ENCODE measurements at places on chromosomes 7 and 10.

DNA sequence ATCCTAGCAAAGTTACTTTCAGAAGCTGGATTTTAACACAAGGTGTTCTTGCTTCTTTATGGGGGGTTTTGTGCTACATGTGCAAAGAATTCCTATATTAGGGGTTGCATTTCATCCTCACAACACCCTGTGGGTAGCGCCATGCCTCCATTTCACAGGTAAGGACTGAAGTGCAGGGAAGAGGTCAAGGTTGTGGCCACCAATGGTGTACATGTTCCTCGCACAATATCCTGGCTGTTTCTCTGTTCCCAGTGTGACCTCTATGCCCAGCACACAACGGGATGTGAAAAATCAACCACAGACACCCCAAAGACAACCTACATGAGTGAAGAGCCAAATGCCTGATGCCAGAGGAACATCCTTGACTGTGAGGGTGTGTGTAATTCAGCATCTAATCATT is 80.8 kb downstream of the CHST15 start:
- no peak for DNase-seq

- peak; percentile 70 for DNase-seq
Observed at GRCh38 chr7:94183289-94183749, 179.2 kb upstream of the BET1 start.

DNA sequence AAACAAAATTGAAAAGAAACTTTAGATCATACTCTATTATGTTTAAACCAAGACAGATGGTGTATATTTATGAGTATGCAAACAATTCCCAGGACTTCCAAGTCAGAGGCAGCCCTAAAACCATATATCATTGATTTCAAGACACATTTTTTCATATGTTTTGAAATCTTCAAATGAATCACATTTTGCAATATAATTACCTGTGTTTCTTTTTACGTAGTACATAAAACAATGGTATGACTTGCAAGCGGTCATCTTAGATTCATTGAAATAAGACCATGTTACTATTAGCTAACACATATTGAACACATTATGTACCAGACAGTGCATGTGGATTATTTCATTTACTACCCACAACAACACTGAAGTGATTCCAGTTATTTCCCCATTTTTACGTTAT is 14.9 kb downstream of the SMURF1 start:
- no peak for DNase-seq

DNA sequence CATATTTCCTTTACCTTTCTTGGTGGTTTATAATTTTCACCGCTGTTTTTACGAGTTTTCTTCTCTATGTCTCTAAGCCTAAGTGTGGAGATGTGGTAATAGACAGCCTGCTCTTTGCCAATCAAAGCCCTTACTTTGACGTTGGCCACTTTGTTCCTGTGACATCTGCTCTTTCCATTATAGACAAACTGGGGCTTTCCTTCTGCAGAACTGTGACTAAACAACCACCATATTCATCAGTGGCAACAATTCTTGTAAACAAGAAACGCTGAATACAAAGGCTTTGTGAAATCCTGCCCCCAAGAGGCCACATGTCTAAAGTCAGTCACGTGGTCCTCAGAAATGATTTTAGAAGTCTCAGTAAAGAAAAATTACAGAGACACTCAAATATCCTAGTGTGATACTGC is 59.6 kb upstream of the CAPZA2 start:
- no peak for DNase-seq

DNA sequence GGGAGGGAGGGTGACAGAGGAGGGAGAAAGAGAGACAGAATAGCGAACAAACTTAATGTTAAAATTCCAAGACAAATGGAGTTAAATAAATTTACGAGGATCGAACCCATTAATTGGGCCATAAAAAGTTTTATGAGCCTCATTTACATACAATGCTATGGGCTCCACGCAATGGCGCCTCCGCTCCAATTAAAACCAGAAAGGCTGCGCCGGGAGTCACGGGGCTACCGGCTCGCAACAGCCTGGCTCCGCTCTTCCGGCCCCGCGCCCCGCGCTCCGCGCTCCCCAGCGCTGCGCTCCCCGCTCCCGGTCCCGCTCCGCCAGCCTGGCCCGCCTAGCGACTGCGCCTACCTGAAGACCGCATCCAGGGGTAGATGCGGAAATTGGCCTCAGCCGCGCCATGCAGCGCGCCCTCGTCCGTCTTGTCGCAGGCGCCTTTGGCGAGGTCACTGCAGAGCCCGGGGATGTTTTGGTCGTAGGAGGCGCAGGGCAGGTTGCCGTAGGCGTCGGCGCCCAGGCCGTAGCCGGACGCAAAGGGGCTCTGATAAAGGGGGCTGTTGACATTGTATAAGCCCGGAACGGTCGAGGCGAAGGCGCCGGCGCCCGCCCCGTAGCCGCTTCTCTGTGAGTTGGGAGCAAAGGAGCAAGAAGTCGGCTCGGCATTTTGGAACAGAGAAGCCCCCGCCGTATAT is 513 bp downstream of the HOXA7 start:
- DNase-seq, result no peak

GRCh38 chr7:99016196-99016595 is 127.7 kb downstream of the SMURF1 start:
- no peak for DNase-seq

DNA sequence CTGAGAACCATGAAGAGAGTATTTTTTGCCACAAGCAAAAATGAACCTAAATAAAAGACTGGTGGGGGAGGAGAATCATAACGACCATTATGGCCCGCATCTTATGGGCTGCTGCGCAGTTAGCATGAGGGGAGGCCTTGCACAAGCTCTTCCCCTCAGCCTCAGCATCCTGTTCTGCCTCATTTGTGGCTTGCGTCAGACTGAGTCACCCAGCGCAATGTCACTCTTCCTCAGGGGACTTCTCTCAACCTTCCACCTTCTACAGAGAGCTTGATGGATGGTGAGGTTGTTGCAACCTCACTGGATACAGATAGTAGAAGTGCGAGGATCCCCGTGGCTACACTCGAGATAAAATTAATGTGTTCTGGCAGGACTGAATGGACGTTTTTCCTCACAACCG is 16.8 kb upstream of the GPR15LG start:
- no peak for DNase-seq

- DNase-seq, result no peak
Observed at GRCh38 chr10:114754445-114755320, 66.9 kb upstream of the FHIP2A start.

DNA sequence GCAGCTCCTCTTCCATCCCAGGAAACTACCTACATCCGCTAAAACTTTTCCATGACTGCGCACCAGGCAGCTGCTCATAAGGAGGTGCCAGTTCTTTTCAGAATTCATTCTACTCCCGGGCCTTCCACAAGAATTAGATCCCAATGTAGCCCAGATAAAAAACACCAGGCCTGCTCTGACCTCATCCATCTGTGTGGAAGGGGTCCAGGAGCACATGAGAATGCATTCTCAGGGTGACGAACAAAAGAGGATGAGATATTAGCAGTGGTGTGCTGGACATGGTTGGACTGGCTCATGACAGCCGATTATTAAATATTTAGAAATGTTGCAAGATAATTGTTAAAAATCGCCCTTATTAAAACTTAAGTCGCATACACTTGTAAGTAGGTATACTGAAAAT is 43.2 kb upstream of the STEAP1B start:
- DNase-seq, result no peak

DNA sequence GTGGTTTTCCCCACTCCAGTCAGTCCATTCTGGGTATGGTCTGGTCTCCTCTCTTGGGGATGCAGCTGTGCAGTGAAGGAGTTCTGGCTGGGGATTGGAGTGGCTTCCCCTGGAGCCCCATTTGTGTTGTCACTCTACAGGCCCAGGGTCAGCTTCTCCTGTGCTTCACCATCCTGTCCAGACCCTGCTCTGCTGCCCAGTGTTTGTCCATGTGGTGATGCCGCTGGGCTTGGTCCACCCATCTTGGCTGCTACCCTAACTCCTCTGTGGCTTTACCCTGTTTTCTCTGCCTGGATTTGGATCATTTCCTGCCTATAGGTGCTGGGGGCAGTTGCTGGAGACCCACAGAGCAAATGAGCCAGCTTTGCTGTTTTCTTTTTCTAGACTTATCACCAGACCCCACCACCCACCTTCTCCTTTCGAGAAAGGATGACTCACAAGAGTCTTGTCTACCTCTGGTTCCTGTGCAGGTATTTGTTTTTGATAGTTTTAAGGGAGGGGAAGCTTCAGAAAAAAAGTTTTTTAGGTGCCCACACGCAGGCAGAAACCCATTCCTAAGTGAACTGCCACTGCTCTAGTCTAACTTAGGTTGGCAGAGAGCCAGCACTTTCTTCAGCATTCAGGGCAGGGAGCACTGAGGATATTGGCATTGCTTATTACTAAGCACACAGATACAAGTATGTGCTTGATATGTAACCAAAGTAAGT is 8.5 kb downstream of the ZDHHC16 start:
- DNase-seq, result no peak

DNA sequence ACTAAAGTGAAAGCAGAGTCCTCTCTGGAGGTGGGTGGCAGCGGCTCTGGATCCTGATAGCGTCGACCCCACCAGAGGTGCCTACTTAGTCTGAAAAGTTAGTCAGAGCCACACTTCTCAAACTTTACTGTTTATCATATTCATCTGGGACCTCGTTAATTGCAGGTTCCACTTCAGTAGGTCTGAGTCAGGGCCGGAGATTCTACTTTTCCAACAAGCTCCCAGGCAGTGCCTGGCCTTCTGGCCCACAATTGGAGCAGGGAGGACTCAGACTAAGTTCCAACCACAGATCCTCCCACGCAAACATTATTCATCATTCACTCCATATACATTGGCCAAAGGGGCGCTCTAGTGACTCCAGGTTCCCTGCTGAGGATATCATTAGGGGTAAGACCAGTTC is 78.1 kb downstream of the VSTM4 start:
- DNase-seq, result no peak

GRCh38 chr7:137343281-137343841 is at the start of gene PTN:
Gene PTN (minus strand): TSS chr7:137343733. CDS start chr7:137254973, 88,760 bp downstream.
- DNase-seq, result no peak

DNA sequence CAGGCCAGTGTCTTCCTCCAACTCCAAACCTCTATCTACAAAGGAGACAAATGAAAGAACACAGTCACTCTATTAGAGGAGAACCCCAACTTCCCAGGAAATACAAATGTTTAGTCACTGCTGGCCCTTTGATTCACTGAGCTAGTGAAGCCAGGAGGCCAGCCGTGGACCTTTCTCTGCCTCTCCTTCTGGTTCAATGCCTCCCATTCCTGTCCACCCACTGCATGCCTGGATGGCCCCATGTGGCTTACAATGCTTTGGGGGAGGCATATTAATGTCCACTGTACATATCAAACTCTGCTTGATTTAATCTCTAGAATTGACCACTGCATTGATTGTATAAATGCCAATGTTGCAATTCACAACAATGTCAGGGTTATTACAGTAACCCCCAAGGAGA is 687.3 kb downstream of the KCNMA1 start:
- no peak for DNase-seq

DNA sequence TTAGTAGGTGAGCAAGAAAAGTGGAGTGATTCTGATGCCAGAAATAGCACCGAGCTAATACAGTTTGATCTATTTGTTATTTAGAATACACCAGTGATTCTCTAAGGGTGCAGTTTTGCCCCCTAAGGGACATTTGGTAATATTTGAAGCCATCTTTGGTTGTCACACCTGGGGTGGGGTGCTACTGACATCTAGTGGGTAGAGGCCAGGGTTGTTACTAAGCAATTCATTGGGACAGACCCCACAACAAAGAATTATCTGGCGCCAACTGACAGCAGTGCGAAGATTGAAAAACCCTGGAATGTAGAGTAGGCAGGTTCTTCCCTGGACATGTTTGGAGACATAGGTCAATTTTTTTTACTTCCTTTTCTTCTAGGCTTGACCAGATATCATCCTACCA is 14.6 kb downstream of the PALS2 start:
- no peak for DNase-seq

GRCh38 chr10:101122270-101123084 is 8.6 kb upstream of the TLX1 start:
- DNase-seq, result no peak

- DNase-seq, result no peak
Observed at GRCh38 chr7:31333291-31333690, 7.2 kb downstream of the NEUROD6 start.

GRCh38 chr10:113959383-113959760 is 84.3 kb upstream of the ADRB1 start:
- no peak for DNase-seq

- no peak for DNase-seq
Observed at GRCh38 chr7:72307566-72307965, 104.6 kb downstream of the CALN1 start.

DNA sequence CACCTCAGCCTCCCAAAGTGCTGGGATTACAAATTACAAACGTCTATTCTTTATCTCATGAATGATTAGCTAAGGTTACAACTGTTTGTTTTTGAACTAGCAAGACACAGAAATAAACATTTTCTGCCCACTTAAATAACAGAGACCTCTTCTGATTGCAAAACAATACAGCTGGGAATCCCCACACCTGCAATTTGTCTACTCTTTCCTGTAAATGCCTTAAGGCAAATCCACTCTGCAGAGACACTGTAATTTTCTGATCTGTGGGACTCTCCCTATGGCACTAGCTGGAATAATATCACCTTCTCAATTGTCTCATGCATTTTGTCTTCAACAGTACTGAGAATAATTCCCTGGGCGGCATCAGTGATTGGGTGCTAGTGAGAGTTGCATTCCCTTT is 149.3 kb upstream of the FAM3C start:
- DNase-seq, result no peak

GRCh38 chr10:132657127-132657706 is 119.6 kb downstream of the INPP5A start:
- no peak for DNase-seq

GRCh38 chr7:6516387-6516983 is 34.8 kb downstream of the GRID2IP start:
- peak; percentile 82 for DNase-seq

- no peak for DNase-seq
Observed at GRCh38 chr10:77180794-77181193, 456.8 kb downstream of the KCNMA1 start.

DNA sequence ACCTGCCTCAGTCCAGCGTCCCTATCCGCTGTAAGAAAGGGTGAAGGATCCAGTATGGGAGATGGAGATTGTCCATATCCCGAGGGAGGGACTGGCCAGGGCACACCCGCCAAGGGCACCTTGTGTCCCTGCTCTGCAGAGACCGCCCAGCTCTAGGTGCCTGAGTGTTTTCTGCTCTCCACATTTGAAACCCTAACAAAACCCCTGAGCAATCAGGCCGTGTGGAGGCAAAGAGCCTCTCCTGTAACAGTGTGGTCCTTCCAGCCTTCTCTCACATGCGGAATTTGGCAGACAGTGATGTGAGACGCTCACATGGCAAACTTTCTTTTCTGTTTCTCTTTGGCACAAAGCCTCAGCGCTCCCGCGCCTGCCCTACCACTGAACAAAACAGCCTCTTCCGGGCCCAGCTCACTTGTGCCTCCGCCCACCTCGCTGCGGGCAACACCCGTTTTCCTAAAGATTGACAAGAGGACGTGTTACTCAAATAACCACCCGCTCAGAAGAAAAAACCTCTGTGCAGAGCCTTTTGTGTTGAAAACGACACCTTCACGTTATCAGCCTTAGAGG is 514.8 kb downstream of the DNAJB6 start:
- DNase-seq, result no peak

GRCh38 chr10:75108684-75109458 is 2.6 kb upstream of the SAMD8 start:
- no peak for DNase-seq
